Activated CD8-positive, alpha-beta memory T cell treated with anti-CD3 and anti-CD28 coated beads for 4 hours (primary cell): ENCODE measurements at places on chromosomes 1 and 21.

GRCh38 chr1:29709704-29710280, 473.5 kb downstream of the PTPRU start:
- DNase-seq, result no peak

DNA sequence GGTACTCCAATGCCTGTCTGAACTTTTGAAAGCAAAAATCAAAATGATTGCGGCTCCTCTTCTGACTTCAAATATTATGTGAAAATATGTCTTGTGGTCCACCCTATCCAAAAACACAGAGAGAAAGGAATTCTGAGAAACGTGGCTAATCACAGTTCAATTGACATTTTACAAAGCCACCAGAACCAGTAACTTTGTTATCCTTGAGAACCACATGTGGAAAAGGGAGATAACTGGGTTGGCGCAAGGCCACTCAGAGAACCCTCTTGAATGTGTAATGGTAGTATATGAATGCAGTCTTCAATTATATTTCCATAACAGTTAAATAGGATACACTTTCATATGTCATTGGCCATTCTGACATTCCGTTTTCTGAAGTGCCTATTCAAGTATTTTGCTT, 1030.0 kb upstream of the TMPRSS15 start:
- no peak for DNase-seq

GRCh38 chr1:24918370-24918769, 11.7 kb downstream of the RUNX3 start:
- no peak for DNase-seq

DNA sequence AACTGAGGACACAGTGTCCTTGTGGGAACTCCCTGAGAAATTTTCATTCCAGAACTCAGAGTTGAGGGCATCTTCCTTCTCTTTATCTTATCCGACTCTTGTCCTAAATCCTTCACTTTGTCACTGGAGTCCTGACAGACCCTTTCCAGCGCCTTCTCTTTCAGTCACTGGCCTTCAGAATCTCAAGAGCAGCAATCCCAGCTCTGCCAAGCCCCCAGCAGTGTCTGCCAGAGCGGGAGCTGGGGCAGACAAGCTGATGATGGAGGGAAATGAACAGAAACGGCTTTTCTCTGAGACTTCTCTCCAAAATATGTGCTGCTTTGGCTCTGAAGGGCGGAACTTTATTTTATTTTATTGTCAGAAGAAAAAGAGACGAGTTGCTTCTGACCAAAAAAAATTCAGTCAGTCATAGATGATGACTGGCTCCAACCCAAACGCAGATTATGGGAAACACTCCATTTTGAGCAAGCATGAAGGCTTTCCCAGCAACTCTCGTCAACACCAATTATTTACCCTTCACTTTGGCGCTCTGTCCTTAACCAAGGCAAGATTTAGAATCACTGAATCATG, 32.2 kb downstream of the MIS18A start:
- DNase-seq, result no peak

- DNase-seq, result no peak
Observed at GRCh38 chr1:56444960-56445646, 134.3 kb downstream of the PLPP3 start.

DNA sequence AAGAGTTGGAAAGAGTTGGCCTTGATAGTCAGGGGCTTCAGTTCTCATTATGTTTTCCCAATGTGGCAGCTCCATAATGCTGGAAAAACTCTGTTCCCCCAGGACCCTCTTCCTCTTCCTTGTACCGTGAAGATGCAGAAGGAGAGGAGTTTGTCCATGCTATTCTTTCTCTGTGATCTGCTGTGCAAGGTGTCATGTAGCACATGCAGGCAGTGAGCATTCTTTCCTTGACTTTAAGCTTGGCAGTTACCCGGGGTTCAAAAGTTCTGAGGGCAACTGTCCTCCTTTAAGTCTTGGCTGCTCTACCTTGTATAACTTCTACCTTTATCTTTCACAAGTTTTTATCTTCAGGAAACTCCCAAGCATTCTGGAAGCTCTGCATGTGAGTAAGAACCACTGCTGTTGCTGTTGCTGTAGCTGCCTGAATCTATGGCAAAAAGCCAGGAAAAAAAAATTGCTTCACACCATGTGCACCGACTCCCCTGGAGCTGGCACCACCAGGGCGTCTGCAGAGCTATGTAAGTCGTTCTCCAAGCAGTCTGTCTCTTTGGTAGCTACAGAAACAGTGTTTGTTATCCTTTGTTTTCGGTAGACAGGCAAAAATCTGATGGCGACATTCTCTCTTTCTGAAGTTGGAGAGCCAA, 42.7 kb upstream of the SLC16A1 start:
- no peak for DNase-seq

- DNase-seq, result no peak
Observed at GRCh38 chr1:209443361-209443931, 140.1 kb upstream of the CAMK1G start.
